Activated T-helper 2 cell treated with anti-CD3 and anti-CD28 coated beads, Interferon-gamma antibody, Interleukin-2, Interleukin-4, amounts not matched to agents 10 μg/mL and 5 μg/mL and 100 μg/mL, durations not matched to agents 14 hours and 24 hours and 36 hours (primary cell): ENCODE measurements at places on chromosomes 5 and 9. TPM values are rescaled to one million over a fixed set of nuclear protein-coding genes. Genes with fewer than 3 reads are reported as not detected.

DNA sequence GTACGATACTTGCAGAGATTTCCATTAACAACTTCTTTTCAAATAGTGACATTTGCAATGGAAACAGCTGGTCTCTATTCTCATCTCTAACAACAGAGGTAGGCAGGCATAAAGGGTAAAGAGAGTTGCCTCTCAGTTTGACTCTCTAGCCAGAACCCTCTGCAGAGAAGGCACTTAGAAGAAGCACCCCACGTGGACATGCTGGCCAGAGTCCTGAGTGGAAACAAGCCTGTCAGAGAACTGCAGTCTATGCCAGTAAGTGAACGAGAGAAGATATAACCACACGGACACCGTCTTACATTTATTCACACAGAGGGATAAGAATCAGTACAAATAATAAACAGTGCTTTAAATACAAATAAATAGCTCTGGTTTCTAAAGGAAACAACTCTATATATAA, 11.0 kb upstream of the LHX6 start:
- no peak for DNase-seq
- H3K4me3 ChIP-seq, result no peak overlapping the region
- H3K4me1 ChIP-seq, result no peaks in the 10 kb centered on the region
- peaks cover 43% of the 10 kb centered on the region for H3K36me3 ChIP-seq
- H3K27ac ChIP-seq, result no peak overlapping the region

DNA sequence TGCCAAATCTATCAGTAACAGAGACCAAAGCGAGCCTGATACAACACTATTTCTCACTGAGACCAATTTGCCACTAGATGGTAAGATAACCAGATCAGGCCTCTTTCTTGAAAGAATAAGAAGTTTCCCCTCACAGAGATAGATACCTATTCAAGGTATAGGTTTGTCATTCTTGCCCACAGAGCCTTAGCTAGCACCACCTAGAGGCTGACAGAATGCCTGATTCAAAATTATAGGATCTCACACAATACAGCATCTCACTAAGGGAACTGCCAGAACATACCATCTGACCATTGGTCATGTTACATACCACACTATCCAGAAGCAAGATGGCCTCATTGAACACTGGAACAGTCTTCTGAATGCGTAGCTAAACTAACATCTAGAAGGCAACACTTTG, 166.6 kb upstream of the HCN1 start:
- H3K27me3 ChIP-seq, result no peaks in the 10 kb centered on the region
- no peak for DNase-seq
- no peaks in the 10 kb centered on the region for H3K4me1 ChIP-seq
- no peak overlapping the region for H3K4me3 ChIP-seq
- no peaks in the 10 kb centered on the region for H3K36me3 ChIP-seq
- H3K27ac ChIP-seq, result no peak overlapping the region

DNA sequence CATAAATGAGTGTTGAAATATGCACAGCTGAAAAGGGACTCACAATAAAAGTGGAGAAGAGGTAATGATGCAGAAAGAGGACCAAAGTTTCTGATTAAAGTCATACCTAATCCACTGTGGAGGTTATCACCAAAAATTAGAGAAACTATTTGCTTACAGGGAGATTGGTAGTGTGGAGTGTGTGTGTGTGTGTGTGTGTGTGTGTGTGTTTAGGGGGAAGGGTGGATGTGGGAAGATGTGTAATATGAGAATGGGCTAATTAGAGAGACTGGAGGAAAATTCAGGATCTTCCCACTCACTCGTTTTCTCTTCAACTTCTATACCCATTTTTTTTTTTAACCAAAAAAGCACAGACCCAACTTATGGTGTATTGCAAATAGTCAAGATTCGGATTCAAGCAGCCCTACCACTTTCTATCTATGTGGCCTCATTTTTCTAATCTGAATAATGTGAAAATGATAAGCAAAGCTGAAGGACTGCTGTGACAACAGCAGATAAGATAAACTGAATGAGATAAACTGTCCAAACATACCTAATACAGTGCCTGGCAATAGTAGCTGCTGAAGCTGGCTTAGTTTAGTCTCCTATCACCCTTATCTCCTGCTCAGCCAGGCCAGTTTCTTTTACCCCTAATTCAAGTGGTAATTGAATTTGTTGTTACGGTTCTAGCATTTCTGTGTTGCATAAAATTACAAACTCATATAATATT, 501.1 kb downstream of the KDM4C start:
- H3K27me3 ChIP-seq, result peaks cover 38% of the 10 kb centered on the region
- no peak overlapping the region for H3K4me3 ChIP-seq
- H3K4me1 ChIP-seq, result no peaks in the 10 kb centered on the region
- DNase-seq, result no peak
- no peak overlapping the region for H3K27ac ChIP-seq
- H3K36me3 ChIP-seq, result no peaks in the 10 kb centered on the region

DNA sequence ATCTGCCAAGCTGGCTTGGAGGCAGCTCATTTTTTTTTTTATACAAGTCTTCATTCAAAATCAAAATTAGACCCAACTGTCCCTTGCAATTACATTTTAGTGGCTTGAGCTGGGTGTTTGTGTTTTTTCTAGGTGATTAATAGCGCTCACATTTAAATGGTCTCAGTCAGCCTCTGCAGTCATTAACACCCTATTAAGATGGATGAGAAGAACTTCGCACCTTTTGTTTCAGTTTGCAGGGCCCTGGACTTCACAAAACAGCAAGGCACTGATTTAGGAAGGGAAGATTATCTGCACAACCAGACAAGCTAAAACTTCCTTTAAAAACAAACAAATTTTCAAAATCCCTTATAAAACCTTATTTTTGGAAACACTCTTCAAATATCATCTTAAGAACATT, 374.8 kb downstream of the EFNA5 start:
- H3K36me3 ChIP-seq, result no peaks in the 10 kb centered on the region
- peaks cover 18% of the 10 kb centered on the region for H3K4me1 ChIP-seq
- H3K27me3 ChIP-seq, result peaks cover 26% of the 10 kb centered on the region

GRCh38 chr9:110935829-110936228, 102.4 kb downstream of the LPAR1 start:
- no peaks in the 10 kb centered on the region for H3K36me3 ChIP-seq
- H3K4me1 ChIP-seq, result peaks cover 8% of the 10 kb centered on the region
- no peaks in the 10 kb centered on the region for H3K27me3 ChIP-seq
- H3K27ac ChIP-seq, result no peak overlapping the region
- DNase-seq, result no peak
- H3K4me3 ChIP-seq, result no peak overlapping the region

DNA sequence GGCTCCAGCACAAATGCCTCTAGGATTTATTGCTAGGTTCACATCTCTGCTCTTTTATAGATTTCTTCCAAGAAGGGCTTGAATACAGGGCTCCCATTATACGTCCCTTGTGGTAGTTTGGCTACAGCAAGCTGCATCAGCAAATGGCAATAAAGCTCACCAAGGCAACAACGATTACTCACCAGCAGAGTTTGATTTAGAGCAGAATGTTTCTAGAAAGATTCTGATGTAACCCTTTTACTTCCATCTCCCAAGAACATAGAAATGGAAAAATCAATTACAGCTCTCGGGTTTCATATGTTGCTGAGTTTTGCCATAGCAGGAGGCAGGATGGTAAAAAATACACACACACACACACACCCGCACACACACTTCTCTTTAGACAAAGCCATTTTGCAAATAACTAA, 124.2 kb upstream of the TNPO1 start:
- no peaks in the 10 kb centered on the region for H3K4me1 ChIP-seq
- H3K36me3 ChIP-seq, result no peaks in the 10 kb centered on the region
- H3K4me3 ChIP-seq, result no peak overlapping the region
- no peak overlapping the region for H3K27ac ChIP-seq

Gene SERINC5
- total RNA-seq, result 18.9 and 19.0 TPM in 2 replicates

Gene UBE2QL1
- total RNA-seq, result 0.67 and 0.68 TPM in 2 replicates

DNA sequence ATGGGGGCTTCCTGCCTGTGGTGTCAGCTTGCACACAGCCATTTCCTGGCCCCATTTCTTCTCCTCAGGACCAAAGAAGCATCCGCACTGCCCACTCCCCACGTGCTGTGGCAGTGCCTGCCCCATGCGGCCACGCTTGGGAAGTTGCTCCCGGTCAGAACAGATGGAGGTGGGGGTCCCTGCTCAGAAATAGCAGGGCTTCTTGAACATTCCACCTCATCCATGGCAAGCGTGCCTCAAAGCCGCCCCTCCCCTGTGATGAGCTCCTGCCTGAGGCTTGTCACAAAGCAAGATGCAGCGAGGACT, 238.2 kb downstream of the SYK start:
- no peaks in the 10 kb centered on the region for H3K27me3 ChIP-seq
- peaks cover 75% of the 10 kb centered on the region for H3K4me1 ChIP-seq
- no peak overlapping the region for H3K4me3 ChIP-seq
- H3K27ac ChIP-seq, result peak overlapping the region; percentile 91

GRCh38 chr5:137022043-137022442, 477.1 kb downstream of the SPOCK1 start:
- no peak overlapping the region for H3K4me3 ChIP-seq
- no peak overlapping the region for H3K27ac ChIP-seq
- H3K4me1 ChIP-seq, result no peaks in the 10 kb centered on the region
- no peaks in the 10 kb centered on the region for H3K27me3 ChIP-seq

- no peak for DNase-seq
- H3K36me3 ChIP-seq, result no peaks in the 10 kb centered on the region
- no peaks in the 10 kb centered on the region for H3K27me3 ChIP-seq
These were observed 352.0 kb downstream of the KCTD16 start for GRCh38 chr5:144522698-144523097.

GRCh38 chr5:132838516-132839282, 8.3 kb upstream of the SHROOM1 start:
- no peak overlapping the region for H3K27ac ChIP-seq
- DNase-seq, result no peak
- H3K36me3 ChIP-seq, result no peaks in the 10 kb centered on the region
- H3K4me1 ChIP-seq, result no peaks in the 10 kb centered on the region

DNA sequence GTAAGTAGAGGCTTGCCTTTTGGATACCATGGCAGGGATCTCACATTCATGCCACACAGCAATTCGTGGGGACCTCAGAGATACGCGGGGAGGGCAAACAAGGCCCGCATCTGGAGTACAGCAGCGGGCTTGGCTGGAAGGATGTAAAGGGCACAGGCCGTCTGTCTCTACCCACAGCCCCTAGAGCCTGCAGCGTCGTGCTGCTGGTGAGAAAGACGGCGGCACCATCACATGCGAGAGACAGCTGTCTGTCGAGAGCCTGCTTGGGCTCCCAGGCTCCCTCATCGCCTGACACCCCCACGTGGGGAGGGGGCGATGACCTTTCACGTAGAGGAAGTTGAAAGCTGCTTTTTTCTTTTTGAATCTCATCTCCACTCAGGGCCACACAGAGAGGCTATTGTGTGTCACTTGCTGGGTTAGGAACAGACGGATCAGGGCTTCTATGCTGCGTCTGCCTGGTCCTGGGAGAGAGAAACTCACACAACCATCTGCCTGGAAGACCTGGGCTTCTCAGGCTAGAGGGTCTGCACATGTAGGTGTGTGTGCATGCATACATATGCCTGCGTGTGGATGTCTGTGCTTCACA, 134.6 kb upstream of the PPP1R26 start:
- no peaks in the 10 kb centered on the region for H3K4me1 ChIP-seq
- no peak for DNase-seq
- no peak overlapping the region for H3K27ac ChIP-seq
- no peak overlapping the region for H3K4me3 ChIP-seq
- H3K27me3 ChIP-seq, result peaks cover 2% of the 10 kb centered on the region

Gene REEP2
- total RNA-seq, result 9.7 and 11.1 TPM in 2 replicates

GRCh38 chr9:75088646-75089372, 495 bp downstream of the OSTF1 start:
- peaks cover 23% of the 10 kb centered on the region for H3K36me3 ChIP-seq
- no peaks in the 10 kb centered on the region for H3K27me3 ChIP-seq
- H3K4me3 ChIP-seq, result peak overlapping the region; percentile 97
- peak; percentile 13 for DNase-seq

GRCh38 chr9:131787838-131788237, 48.0 kb upstream of the RAPGEF1 start:
- no peaks in the 10 kb centered on the region for H3K4me1 ChIP-seq
- peaks cover 15% of the 10 kb centered on the region for H3K27me3 ChIP-seq
- no peaks in the 10 kb centered on the region for H3K36me3 ChIP-seq
- no peak overlapping the region for H3K27ac ChIP-seq
- H3K4me3 ChIP-seq, result no peak overlapping the region

Gene PCA3
- total RNA-seq, result not detected in 2 replicates

Gene SH3RF2
- 0.21 and 0.57 TPM in 2 replicates for total RNA-seq

DNA sequence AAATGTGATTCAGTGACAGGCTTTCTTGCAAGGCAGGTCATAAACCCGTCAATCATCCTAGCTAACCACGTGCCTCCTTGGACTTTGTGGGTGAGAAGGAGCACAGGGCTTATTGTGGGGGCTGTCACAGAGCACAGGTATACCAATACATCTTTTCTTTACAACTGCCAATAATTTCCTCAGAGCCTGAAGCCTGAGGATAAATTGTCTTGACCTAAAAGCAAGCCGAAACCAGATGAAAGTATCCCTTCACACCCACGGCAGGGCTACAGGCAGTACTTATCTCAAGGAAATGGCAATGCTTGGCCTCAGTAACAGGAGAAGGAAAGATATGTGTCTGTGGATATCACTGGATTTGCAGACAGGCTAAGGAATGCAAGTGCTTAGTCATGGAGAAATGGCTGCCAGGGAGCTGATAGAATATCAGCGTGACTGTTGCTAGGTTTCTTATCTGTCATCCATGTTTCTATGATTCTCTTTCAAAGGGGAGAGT, 90.3 kb upstream of the ZNF366 start:
- no peak overlapping the region for H3K27ac ChIP-seq
- H3K27me3 ChIP-seq, result no peaks in the 10 kb centered on the region
- H3K4me3 ChIP-seq, result no peak overlapping the region
- H3K4me1 ChIP-seq, result no peaks in the 10 kb centered on the region
- DNase-seq, result no peak

- DNase-seq, result no peak
- H3K27me3 ChIP-seq, result no peaks in the 10 kb centered on the region
- H3K36me3 ChIP-seq, result no peaks in the 10 kb centered on the region
- H3K4me1 ChIP-seq, result peaks cover 15% of the 10 kb centered on the region
- H3K4me3 ChIP-seq, result no peak overlapping the region
These were observed 149.1 kb downstream of the MAST4 start for GRCh38 chr5:66745297-66745696.

Gene RXRA
- total RNA-seq, result 22.8 and 22.9 TPM in 2 replicates

- H3K4me3 ChIP-seq, result no peak overlapping the region
- DNase-seq, result no peak
- no peak overlapping the region for H3K27ac ChIP-seq
- no peaks in the 10 kb centered on the region for H3K27me3 ChIP-seq
These were observed 14.8 kb upstream of the COL5A1 start for GRCh38 chr9:134626571-134627416.

Gene UTP15
- 46.0 and 47.0 TPM in 2 replicates for total RNA-seq

Gene PCDHA5
- not detected in 2 replicates for total RNA-seq

DNA sequence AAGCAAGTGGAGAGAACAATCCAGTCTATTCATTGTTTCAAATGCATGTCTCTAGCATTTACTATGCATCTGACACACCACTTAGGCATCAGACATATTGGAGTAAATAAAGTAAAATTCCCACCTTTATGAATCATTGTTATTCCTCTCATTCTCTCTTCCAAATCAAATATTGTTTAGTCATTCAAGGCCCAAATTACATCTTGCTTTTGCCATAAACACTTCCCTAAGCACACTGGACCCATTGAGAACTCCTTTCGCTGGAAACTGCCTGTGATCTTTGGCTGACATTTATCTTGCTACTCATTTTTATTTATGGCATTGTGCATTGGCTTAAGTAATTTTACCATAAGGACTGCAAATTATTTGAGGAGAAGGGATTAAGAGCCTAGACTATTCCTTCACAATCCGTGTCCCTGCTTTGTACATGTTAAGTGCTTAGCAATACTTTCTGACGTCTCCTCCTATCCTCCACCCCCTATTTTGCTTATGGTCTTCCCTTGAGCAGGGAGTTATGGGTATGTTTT, 7.4 kb downstream of the C5orf46 start:
- H3K36me3 ChIP-seq, result no peaks in the 10 kb centered on the region
- H3K4me3 ChIP-seq, result no peak overlapping the region
- H3K27ac ChIP-seq, result no peak overlapping the region

- H3K27ac ChIP-seq, result no peak overlapping the region
- no peak overlapping the region for H3K4me3 ChIP-seq
- H3K4me1 ChIP-seq, result peaks cover 23% of the 10 kb centered on the region
- no peaks in the 10 kb centered on the region for H3K27me3 ChIP-seq
- no peaks in the 10 kb centered on the region for H3K36me3 ChIP-seq
These were observed 55.3 kb upstream of the IL17B start for GRCh38 chr5:149434162-149435014.
